Hematopoietic multipotent progenitor cell treated with erythropoietin and hydrocortisone succinate and interleukin-3 and kit ligand, for 4 days (in vitro differentiated cells): ENCODE measurements at places on chromosomes 12 and 14.

DNA sequence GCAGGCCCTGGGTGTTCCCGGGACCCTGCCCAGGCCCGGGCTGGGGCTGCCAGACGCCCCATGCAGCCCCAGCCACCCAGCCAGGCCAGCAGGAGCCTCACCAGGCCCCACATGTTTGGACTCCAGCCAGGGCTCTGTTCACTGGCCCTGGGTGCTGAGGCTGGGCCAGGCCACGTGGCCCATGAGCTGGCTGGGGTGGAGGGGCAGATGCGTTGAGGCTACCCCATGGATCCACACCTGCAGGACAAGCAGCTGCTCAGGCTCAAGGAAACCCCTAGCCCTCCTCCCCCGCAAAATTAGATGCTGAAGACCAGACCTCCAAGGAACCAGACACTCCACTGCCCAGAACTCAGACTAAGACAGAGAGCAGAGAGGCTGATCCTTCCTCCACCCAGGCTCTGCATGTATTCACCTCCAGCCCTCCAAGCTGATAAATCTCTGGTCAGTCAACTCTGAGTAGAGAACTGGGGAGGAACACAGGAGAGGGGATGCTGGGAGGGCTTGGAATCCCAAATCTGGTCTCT is 1.6 kb downstream of the CDH24 start:
- no peak for DNase-seq

DNA sequence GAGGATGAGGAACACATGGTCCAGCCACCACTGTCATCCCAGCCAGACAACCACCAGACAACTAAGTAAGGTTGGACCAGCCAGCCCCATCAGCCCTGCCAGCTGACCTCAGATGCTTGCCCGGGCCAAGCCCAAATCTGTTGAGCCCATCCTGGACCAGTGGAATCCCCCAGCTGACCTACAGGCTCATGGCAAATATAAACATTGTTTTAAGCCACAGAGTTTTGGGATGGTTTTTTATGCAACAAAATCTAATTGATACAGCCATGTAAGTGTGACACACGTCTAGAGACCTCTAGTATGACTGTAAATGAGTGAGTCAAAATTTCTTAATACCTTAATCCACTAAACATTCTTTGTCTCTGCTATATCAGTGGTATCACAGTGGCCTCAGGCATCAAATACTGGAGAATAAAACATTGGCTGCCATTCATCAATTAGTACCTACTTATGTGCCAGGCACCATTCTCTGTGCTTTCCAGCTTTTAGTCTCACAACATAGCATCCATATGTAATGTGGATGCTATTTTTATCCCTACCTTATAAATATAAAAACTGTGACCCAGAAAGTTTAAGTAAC is 24.2 kb upstream of the NT5DC3 start:
- no peak for DNase-seq

DNA sequence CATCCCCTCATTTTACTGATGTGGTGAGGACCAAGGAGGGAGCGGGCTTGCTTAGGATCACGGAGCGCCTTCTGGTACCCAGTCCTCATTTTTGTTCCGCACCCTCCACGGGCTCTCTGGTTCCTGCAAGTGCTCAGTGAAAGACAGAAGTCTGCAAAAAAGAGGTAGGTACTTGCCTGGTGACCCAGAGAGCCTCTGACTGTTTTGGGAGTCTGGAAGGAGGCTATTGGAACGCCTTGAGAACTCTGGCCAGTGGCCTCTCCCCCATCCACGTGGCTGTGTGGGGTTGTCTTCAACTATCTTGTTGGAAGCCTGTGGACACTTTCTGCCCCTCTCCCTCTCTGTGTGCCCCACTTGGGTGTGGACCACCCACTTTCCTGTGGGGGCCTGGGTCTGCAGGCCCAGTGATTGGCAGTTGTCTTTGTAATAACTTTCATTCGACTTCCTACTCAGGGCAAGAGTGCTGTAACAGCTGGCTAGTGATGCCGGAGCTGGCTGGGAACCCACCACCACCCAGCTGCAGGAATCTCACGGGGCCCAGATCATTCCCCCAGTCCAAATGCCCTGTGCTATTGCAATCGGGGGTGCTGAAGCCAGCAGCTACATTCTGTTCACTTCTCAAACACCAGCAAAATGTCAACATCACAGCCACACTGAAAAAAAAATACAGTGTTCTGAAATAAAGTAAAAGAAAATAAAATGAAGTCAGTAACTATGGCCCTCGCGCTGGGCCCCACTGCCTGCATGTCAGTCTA is 122.8 kb downstream of the PRMT8 start:
- no peak for DNase-seq

- peak; percentile 58 for DNase-seq
Measured at GRCh38 chr12:104802208-104802607, 155.9 kb downstream of the SLC41A2 start.

- DNase-seq, result no peak
Measured at GRCh38 chr14:99874306-99874705, 81.1 kb downstream of the EML1 start.

DNA sequence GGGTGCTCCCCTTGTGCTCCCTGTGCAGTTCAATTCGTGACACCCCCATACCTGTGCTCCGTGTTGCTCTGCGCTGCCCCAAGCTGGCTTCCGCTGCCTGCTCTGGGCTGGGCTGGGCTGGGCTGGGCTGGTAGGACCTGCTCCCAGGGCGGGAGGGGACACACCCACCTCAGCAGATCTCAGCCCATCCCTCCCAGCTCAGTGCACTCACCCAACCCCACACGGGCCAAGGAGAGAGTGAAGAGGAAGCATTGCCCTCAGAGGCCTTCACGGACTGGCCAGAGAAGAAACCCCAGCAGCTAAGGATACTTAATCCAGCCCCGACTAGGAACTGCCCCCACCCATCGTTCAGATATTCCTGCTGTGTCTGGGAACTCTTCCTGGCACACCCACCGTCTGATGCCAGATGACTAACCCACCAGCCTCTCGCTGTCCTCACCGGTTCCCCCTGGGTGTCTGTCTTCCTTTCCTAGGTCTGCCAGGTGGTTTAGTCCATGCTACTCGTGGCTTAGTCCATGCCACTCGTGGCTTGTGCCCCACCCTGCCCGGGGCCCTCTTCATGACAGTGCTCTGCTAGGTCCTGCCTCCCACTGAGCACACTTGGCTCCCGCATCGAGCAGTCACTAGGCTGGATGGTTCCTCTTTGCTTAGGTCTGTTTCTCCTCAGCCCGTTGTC is at the start of gene LPAR5:
Gene LPAR5, minus strand, starts transcription at position 104 of the 676 bp plus-strand sequence. CDS start 14,711 bp downstream, outside the sequence.
- peak; percentile 93 for DNase-seq
